SHP77 treated with DMSO at 0.1 percent for 48 hours (cell line): ENCODE measurements at places on chromosomes 4 and X.

GRCh38 chrX:95662200-95662599 lies 1022.4 kb upstream of the DIAPH2 start:
- DNase-seq = no peak

DNA sequence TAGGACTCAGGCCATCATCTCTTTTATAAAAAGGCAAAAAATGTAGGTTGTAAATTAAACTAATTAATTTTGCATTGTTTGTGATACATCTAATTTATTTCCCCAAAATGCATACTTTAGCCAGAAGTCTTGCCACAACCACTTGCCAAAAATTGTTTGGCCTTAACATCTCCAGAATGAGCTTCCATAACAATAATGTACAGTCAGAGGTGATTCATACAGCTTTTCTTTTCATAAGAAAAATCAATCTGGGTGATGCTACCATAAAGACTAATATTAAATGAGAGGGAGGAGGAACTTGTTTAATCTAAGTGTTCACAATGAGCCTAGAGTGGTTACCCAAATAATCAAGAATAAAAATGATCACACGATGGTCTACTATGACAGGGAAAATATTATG lies 59.3 kb downstream of the AMMECR1 start:
- DNase-seq = no peak

GRCh38 chr4:2824836-2825381 lies 18.7 kb upstream of the ADD1 start:
- no peak for DNase-seq

- no peak for DNase-seq
Observed at GRCh38 chr4:173917255-173917960, 366.1 kb downstream of the FBXO8 start.

DNA sequence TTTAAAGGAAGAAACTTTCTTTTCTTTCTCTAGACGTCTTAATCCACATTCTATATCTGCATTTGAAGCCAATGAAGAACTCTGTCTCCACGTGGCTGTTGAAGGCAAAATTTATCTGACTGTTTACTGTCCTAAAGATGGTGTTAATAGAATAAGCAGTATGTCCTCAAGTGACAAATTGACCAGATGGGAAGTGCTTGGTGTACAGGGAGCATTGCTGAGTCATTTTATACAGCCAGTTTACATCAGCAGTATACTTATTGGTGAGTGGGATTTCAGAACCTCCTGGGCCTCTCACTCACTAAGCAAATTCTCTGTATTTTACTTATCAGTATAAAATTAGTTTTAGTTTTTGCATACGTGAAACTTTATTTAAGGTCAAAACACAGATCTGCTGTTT lies 33.7 kb downstream of the ADAD1 start:
- no peak for DNase-seq

- DNase-seq = no peak
Observed at GRCh38 chr4:168796362-168797106, 213.5 kb downstream of the CBR4 start.
